Suppressor macrophage (primary cell): ENCODE measurements at places on chromosomes 1 and 21.

- no peak for DNase-seq
Measured at GRCh38 chr1:21205416-21205815, 28.7 kb upstream of the EIF4G3 start.

DNA sequence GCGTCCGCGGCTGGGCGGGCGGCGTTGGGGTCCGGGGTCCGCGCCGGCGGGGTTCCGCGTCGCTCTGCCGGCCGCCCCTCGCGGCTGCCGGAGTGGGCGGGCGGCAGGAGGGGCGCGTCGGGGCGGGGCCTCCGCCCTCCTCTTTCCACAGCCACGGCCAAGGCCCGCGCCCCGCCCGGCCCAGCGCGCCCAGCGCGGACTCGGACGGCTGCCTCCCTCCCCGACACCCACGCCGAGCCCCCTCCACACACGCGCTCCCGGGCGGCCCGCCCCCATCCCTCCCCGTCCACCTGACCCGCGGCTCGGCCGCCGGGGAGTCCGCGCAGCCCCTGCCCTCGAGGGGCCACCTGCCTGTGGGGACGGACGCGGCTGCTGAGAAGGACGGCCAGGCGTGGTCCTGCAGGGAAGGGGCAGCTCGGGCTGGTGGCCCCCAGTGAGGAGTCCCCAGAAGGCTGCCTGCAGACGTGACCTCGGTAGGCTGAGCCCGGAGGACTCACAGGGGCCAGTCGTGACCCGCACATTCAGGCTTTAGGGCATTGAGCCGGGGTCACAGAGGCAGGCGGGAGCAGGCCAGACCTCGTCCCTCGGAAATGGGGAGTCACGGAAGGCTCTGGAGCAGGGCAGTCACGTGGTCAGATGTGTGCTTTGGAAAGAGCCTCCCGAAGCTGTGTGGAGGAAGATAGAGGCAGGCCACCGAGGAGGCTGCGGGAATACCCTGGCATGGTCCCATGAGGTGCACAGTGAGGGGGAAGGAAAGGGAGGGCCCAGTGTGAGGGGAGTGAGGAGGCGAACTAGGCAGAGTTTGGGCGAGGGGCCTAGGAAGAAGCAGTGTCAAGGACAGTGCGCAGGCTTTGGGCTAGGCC lies at the start of gene COL8A2:
TSS of gene COL8A2 (minus strand) at position 94 of the 863 bp plus-strand sequence. CDS start 24,980 bp downstream, outside the sequence.
- no peak for DNase-seq

GRCh38 chr1:40303790-40304189 lies 13.3 kb downstream of the COL9A2 start:
- no peak for DNase-seq

DNA sequence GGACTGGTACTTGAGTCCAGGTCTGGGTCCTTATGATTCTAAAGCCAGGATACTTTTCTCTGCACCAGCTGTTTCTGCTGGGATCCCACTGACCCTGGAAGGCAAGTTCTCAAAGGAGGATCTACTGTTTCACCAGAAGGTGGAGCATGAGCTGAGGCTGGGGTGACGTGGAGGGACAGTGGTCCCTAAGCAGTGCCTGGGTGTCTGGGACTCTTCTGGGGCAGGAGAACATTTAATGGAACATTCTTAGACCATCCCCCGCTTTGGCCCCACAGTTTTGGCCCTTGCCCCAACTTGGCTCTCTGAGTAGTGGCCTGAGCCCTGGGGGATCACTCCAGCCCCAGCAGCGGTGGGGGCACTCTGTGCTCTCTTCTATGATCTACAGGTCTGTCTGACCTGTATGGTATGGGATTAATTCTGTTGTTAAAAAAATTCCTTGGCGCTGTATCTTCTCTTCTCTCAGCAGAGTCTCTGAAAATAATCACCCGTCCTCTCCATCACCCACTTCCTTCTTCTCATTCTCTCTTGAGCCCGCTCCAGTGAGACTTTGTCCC lies 60.3 kb upstream of the CSF3R start:
- DNase-seq = no peak

DNA sequence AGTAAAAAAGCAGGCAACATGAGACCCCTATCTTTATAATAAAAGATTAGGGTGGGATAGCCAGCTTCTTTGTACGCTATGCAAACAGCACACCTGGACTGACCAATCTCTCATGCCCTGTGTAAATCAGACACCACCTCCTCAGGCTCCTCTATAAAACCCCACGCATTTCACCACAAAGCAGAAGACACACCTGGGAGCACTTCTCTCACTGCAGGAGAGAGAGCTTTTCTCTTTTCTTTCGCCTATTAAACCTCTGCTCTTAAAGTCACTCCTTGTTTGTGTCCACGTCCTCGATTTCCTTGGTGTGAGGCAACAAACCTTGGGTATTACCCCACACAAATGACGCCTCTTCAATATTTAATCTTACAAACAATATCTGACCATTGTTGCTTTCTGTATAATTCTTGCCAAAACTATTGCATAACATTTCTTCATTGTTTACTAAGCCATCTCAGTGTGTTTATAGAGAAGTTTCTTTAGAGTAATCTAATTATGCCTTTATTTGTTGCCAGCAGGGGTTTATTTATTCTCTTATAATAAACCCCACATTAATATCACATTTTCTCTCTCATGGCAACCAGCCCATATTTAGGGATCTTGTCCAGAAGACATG lies 31.6 kb upstream of the NUF2 start:
- no peak for DNase-seq

- DNase-seq = no peak
Measured at GRCh38 chr1:74652711-74653139, 20.9 kb downstream of the ERICH3 start.

GRCh38 chr1:208029381-208030287 lies 118.7 kb upstream of the CD34 start:
- DNase-seq = peak; percentile 55

- DNase-seq = no peak
Measured at GRCh38 chr1:233554037-233554436, 59.9 kb upstream of the KCNK1 start.

- DNase-seq = no peak
Measured at GRCh38 chr1:110914676-110915075, 41.7 kb downstream of the CD53 start.

GRCh38 chr1:234862944-234863515 lies 253.1 kb upstream of the IRF2BP2 start:
- DNase-seq = peak; percentile 77

- no peak for DNase-seq
Measured at GRCh38 chr1:186154651-186155050, 220.4 kb downstream of the TPR start.

- peak; percentile 61 for DNase-seq
Measured at GRCh38 chr1:160169553-160170399, 18.4 kb downstream of the ATP1A4 start.

DNA sequence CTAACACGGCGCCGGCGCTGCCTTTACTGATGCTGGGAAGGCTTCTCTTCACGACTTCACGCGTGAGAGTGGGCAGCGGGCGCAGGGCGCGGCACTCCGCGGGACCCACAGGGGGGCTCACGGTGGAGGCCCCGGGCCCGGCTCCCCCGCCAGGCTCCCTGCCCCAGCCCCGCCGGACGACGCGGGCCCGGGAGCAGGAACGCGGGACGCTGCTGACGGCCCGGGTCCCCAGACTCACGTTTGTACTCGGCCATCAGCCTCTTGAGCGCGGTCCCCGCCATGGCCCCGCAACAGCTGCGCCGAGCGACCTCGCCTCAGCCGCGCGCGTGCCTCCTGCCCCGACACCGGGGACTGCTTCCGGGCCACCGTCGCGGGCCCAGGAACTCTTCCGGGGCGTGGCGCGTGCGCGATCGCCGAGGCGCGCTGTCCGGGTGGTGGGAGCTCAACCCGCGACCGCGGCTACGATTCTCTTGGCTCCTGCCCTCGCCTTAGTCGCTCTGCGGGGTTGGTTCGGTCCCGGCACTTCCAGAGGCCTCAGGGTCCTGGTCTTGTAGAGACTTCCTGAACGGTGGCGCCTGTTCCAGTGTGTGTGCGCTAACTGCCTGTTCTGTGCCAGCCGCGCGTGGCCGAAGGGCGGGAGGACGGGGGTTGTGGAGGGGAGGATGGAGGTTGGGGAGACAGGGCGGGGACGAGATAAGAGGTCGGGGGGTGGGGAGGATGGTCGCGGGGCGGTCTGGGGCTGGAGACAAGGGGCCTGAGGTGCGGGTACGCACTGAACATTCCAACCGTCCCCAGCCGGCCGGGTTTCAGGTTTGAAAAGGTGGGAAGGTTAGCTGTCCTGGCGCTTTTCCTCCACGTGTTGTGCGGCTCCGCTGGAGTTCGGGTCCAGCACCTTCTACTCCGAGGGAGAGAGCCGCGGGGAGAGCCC lies at the start of gene UBE2G2:
TSS of gene UBE2G2 (minus strand) at position 353 of the 928 bp plus-strand sequence. CDS start at position 281, 72 bp downstream.
- DNase-seq = peak; percentile 94

DNA sequence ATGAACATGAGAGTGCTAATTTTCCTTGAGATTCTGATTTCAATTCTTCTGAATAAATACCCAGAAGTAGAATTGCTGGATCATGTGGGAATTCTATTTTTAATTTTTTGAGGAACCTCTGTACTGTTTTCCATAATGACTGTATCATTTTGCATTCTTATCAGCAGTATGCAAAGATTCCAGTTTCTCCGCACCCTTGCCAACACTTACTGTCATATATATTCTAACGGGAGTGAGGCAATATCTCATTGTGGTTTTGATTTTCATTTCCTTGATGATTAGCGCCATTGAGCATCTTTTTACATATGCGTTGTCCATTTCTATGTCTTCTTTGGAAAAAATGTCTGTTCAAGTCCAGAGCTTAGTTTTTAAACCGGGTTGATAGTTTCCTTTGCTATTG lies 33.2 kb downstream of the VCAM1 start:
- no peak for DNase-seq

- no peak for DNase-seq
Measured at GRCh38 chr1:240329443-240329842, 237.8 kb downstream of the FMN2 start.

- DNase-seq = no peak
Measured at GRCh38 chr1:172935062-172935592, 115.6 kb downstream of the TNFSF18 start.

GRCh38 chr1:217342105-217342504 lies 288.8 kb downstream of the GPATCH2 start:
- DNase-seq = no peak

- DNase-seq = no peak
Measured at GRCh38 chr1:242544071-242544470, 19.6 kb upstream of the PLD5 start.

DNA sequence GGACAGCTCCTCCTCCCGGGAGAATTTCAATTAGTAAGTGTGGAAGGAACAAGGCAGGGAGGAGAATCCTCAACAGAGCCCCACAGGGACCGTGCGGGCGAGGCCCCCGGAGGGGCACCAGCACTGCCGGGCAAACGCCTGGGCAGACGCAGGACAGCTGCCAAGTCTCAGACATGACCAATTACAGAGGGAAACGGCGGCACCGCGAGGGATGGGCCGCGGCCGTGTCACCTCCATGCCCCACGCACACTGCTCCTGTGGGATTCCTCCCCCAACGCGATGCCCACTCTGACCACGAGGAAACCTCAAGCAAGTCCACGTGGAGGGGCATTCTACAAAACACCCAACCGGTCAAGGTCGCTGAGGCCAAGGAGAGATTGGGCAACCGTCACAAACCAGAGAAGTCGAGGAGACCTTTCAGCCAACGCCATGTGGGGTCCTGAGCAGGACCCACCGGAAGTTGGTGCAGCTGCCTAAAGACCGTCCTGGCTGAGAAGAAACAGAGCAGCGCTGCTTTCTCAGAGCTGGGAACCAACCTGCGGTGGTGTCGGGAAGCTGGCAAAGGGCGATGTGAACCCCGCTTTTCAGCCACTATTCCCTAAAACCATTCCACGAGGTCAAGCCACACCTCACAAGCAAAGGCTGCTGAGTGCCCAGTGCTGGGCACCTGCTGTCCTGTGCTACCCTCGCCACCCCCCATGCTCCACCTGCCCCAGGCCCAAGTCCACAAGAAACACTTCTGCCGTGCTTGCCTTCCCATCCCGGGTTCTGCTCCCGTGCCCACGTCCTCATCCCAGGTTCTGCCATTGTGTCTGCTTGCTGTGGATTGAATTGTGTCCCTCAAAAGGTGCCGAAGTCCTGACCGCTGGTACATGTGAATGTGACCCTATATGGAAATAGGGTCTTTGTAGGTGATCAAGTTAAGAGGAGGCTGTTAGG lies 1.4 kb upstream of the KRTAP10-4 start:
- DNase-seq = no peak

DNA sequence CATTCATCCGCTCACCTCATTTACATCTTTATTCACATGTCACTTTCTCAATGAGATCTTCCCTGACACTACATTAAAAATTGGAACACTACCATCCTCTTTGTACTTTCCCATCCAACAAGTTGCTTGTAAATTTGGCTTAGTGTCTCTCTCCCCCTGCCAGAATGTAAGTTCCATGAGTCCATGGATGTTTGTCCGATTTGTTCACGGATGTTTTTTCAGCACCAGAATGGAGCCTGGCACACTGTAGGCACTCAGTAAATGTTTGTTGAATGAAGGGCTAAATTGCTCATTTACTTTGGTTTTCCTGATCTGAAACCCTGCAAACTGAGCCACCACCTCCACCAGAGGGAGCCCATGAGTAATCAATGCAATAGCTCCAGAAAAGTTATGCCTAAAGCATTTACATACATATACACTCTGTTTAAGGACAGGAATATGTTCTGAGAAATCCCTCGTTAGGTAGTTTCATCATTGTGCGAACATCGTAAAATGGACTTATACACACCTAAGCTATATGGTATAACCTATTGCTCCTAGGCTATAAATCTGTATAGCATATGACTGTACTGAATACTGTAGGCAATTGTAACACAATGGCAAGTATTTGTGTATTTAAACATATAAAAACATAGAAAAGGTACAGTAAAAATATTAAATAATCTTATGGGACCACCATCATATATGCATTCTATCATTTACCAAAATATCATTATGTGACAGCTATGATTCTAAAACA lies 2.8 kb upstream of the EYA3 start:
- peak; percentile 91 for DNase-seq

DNA sequence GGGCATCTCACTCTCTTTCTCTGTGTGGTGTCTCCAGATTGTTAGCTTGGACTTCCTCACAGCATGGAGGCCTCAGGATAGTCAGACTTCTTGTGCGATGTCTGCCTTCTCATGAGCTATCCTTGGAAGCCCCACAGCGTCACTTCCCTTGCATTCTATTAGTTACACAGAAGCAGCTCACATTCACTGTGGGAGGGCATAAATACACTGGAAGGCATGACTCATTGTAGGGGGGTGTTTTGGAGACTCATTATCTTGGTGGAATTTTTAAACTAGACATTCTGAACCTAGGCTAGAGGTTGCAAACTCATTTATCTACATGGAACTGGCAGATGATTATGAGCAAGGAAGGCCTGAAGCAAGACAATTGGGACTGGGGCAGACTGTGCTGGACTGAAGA lies 21.4 kb upstream of the FASLG start:
- peak; percentile 60 for DNase-seq

- no peak for DNase-seq
Measured at GRCh38 chr1:200146100-200146499, 118.6 kb downstream of the NR5A2 start.

- DNase-seq = no peak
Measured at GRCh38 chr1:229209386-229209785, 61.5 kb upstream of the RAB4A start.

GRCh38 chr1:4344065-4344732 lies 310.2 kb upstream of the AJAP1 start:
- DNase-seq = no peak

GRCh38 chr1:25771221-25772114 lies 28.5 kb upstream of the SELENON start:
- DNase-seq = no peak

GRCh38 chr21:32257962-32258785 lies 20.7 kb downstream of the MIS18A start:
- DNase-seq = peak; percentile 65
